ENCODE measurements at places on chromosomes 2 and 18.

- no peak for DNase-seq
These were observed 124.2 kb downstream of the NEDD4L start for GRCh38 chr18:58168221-58168620.

- peak; percentile 65 for DNase-seq
These were observed 71.5 kb downstream of the EMX1 start for GRCh38 chr2:72988726-72989273.

DNA sequence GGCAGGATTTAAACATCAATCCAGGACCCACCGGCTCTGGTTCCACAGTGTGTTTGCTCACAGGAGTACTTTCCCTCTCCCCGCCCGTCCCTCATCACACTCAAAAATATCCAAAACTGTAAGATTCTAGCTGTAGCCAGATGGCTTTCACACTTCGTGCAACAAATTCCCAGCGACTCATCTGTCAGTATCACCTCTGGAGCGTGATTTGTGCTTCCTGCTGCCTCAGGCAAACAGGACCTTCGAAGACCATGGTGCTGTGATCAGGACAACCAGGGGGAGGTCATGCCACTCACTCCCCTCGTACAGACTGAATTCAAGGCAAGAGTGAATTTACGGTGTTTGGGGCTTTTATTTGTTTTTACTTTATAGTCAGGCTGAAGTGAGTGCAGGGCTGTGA, 154.5 kb upstream of the PID1 start:
- DNase-seq: no peak

- no peak for DNase-seq
These were observed 9.5 kb downstream of the ZEB2 start for GRCh38 chr2:144510294-144510991.

DNA sequence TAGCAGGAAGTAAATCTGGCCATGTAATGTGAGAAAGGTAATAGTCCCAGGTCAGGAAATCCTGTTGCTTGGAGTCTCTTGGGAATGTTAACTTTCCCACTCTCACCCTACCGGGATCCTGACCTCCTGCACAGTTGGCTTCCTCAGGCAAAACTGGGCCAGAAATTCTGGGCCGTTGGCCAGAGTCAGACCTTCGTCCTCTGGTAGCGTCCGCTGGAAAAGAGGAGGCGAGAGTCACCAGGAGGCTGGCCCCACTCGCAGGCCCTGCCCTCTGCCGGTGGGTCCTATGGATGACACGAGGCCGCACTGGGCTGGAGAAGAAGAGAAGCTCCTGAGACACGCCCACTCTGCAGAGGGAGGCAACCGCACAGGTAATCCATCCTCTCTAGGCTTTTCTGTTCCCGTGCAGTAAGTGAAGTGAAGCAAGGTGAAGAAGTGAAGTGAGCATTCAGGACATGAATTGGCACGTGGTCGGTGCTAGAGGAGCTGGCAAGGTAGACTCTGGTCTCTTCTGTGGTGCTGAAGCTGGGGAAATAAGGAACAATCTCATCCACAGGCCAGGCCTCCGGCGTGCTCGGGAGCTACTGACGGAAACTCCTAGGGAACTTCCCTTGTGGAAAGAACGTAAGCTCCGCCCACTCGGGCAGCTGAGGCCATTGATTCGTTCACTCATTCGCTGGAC, 182.7 kb upstream of the GLI2 start:
- peak; percentile 92 for DNase-seq

- DNase-seq: no peak
These were observed 47.9 kb upstream of the FAM171B start for GRCh38 chr2:186645999-186646398.

GRCh38 chr18:11847811-11848210, 3.4 kb upstream of the CHMP1B start:
- no peak for DNase-seq

- no peak for DNase-seq
These were observed 53.3 kb downstream of the RNF144A start for GRCh38 chr2:6970551-6970950.

GRCh38 chr2:11228692-11229091, 73.4 kb downstream of the SLC66A3 start:
- DNase-seq: no peak

- no peak for DNase-seq
These were observed 543.0 kb upstream of the TNP1 start for GRCh38 chr2:217402761-217403383.

DNA sequence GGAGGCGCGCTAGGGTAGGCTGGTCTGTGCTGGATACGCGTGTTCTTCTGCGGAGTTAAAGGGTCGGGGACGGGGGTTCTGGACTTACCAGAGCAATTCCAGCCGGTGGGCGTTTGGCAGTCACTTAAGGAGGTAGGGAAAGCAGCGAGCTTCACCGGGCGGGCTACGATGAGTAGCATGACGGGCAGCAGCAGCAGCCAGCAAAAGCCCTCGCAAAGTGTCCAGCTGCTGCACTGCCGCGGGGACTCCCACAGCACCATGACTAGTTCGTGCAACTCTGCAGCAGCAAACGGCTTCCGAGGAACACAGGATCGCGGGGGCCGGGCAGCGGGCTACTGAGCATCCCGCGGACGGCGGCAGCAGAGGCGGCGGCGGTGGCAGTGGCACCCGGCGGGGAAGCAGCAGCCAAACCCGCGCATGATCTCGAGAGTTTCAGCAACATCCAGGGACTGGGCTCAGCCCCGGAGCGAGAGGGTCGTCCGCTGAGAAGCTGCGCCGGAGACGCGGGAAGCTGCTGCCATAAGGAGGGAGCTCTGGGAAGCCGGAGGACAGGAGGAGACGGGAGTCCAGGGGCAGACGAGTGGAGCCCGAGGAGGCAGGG, 368 bp downstream of the TMEFF2 start:
- no peak for DNase-seq

GRCh38 chr2:179860255-179861026, 971 bp downstream of the ZNF385B start:
- no peak for DNase-seq

GRCh38 chr18:63180971-63181376, 138.6 kb downstream of the BCL2 start:
- no peak for DNase-seq

GRCh38 chr18:69916412-69916811, 31.3 kb downstream of the CD226 start:
- DNase-seq: no peak

- DNase-seq: no peak
These were observed 12.2 kb upstream of the ZAP70 start for GRCh38 chr2:97701186-97701585.
